ENCODE measurements at places on chromosomes 1 and 21.

DNA sequence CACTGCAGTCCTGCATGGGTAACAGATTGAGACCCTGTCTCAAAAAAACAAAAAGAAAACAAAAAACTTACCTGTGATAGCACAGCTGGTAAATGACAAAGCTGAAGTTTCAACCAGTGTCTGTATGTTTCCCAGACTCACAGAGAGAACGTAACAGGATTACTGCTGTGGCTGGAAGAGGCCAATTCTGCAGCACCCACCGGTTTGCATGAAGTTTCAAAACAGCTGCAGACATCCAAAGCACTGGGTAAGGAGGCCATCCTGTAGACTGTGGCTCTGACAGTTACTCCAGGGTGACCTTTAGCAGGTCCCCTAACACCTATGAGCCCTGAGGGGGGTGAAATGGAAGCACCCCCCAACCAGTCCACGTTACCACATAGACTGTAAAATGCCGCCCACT lies 7.5 kb downstream of the ID3 start:
- no peak for DNase-seq

DNA sequence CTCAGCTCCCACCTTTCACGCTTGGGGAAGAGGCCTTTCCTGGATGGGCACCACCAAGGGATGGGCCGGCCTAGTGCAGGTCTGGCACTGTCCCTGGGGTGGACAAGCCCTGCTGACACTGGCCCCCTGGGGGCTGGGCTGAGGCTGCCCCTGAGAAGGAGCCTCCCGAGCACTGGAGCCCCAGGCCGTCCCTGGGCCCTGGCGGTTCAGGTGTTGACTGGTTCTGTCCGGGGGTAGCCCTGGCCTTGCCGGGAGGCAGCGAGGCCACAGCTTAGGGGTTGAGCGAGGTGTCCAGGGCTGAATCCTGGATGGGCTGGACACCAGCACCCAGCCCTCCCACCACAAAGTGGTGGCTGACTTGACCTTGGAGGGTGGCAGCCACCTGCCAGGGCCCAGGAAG lies 49.7 kb upstream of the ACTRT2 start:
- DNase-seq: no peak

DNA sequence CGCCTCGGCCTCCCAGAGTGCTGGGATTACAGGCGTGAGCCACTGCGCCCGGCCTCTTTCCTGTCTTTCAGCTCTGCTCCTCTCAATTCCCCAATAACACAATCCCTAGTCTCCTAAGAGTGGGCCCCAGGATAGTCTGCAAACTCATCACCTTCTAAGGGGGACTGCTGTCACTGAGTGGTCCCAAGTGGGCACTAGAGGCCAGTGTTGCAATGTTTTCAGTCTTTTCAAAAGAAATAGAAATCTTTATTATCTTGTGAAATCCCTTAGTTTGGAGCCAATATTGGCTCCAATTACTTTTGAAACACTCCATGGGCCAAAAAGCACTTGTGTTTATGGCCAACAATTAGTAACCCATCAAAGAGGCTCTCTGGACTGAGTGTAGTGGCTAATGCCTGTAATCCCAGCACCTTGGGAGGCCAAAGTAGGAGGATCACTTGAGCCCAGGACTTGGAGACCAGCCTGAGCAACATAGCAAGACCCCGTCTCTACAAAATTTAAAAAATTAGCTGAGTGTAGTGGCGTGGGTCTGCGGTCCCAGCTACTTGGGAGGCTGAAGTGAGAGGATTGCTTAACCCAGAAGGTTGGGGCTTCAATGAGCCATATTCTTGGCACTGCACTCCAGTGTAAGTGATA lies 28.6 kb upstream of the ZNF697 start:
- DNase-seq: no peak

DNA sequence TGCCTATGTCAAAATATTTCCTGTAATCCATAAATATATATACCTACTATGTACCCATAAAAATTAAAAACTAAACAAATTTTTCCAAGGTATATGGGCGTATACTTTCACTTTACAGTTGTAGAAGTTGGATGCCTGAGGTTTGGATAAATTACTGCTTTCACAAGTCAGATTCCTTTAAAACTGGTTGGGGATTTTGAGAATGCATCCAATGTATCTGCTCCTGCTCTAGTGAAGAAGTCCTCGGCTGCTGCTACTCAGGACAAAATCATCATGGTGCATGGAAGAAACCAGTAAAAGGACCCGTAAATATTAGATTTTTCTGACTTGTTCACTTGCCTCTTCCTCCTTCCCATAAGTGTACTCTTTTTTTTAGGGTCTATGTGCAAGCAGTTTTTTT lies 841.1 kb downstream of the USP25 start:
- no peak for DNase-seq

- DNase-seq: no peak
Measured at GRCh38 chr1:207003210-207003609, 29.3 kb downstream of the C1orf116 start.

DNA sequence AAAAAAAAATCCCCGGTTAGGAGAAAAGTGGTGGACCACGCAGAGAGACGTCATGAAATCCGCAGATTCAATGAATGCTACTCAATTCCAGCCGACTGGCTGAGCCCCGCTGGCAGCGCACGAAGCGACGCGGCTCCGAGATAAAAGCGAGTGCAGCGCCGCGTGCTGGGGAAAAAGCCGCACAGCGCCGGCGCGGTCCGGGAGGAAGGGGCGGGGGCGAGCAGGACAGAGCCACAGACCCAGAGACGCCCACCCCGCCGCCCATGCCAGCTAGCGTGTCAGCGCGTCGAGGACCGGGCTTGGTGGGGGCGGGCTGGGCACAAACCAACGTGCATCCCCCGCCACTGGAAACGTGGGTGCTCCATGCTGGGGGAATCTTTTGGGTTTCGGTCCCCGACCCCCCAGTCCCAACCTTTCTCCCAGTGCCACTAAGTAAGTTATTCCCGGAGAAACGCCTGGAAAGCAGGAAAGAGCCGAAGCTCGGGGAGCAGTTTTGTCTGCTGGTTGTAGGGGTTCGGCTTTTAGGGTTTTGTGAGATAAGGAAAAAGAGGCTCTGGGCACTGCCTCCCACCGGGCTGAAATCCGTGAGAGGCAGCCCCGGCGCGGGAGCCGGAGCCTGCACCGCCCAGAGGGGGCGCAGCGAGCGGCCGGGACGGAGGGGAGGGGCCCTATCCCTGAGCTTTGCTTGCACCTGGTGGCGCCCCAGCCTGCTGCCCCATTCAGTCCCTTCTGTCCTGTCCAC lies at the start of gene KCNJ6:
Gene KCNJ6 (minus strand): TSS at position 148 of the 742 bp plus-strand sequence. CDS start 75,775 bp downstream, outside the sequence.
- DNase-seq: peak; percentile 3

- DNase-seq: no peak
Measured at GRCh38 chr1:93605026-93605568, 76.5 kb downstream of the BCAR3 start.

DNA sequence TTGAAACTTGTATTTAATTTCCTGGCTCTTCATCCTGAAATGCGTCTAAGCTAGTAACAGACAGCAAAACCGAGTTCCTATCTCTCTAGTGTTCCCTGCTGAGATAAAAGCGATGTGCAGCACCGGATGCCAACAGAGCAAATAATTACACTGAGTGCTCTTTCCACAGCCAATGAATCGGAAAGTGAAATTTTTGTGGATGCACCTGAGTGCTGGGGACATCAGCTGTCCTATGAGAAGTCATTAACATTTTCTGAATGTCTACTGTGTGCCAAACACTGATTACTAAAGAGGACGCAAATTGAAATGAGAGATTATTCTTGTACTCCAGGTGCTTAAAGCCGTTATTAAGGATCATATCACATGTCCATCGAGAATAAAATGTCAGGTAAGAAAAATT lies 278.0 kb downstream of the RGS7 start:
- DNase-seq: no peak

- DNase-seq: no peak
Measured at GRCh38 chr1:180352588-180352987, 122.5 kb downstream of the LHX4 start.

All from HepG2 (cell line).